ENCODE measurements at places on chromosomes 1 and 21.

DNA sequence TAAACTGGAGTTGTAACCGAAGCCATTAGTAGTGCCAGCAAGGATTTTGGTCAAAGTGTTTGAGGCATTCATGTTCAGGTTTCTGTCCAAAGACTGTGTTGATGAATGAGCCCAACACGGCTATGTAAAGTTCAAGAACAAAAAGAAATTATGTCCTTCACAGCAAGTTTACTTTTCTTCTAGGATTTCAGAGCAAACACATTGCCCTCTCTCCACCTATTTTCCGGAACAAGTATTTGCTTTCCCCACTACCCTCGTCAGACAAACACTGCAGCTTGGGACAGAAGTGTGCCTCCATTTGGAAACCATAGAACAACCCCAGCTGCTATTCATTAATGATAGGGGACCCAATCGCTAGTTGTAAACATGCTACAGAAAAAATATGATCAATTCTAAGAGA is 151.4 kb upstream of the C1orf105 start:
- H3K27me3 ChIP-seq, result no peaks in the 10 kb centered on the region
- peaks cover 11% of the 10 kb centered on the region for H3K4me1 ChIP-seq
- no peak for DNase-seq
- no peaks in the 10 kb centered on the region for H3K36me3 ChIP-seq
- no peak overlapping the region for H3K4me3 ChIP-seq

DNA sequence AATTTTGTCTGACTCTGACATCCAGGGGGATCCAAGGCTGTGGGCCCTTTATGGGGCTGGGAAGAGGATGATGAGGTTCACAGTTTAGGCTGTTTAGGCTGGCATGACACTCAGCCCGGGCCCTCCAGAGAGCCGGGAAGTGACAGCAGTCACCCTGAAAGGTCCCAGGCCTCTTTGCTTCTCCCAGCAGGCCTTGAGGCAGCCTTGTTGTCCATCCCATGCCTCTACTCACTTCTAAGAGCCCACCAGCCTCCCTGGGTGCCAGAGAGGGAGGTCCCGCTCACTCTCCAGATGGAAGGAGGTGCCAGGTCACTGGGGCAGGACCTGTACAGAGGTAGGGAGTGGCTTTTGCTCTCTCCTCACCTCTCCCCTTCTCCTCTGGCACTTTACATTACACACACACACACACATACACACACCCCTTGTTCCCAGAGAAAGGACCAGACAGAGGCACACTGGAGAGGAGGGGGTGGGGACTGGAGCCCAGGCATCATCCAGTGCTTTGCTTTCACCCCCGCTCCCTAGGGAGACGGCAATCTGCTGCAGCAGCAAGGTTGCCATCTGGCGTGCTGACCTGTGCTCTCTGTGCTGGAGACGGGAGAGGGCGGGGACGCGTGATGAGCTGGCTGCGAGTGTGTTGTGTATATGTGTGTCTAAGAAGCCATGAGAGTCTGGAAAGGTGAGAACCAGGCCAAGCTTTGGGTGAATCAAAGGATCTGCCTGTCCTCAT is 4.6 kb downstream of the KLHDC8A start:
- no peak for DNase-seq
- no peak overlapping the region for H3K27ac ChIP-seq
- H3K4me1 ChIP-seq, result peaks cover 11% of the 10 kb centered on the region
- no peaks in the 10 kb centered on the region for H3K36me3 ChIP-seq
- no peak overlapping the region for H3K4me3 ChIP-seq

DNA sequence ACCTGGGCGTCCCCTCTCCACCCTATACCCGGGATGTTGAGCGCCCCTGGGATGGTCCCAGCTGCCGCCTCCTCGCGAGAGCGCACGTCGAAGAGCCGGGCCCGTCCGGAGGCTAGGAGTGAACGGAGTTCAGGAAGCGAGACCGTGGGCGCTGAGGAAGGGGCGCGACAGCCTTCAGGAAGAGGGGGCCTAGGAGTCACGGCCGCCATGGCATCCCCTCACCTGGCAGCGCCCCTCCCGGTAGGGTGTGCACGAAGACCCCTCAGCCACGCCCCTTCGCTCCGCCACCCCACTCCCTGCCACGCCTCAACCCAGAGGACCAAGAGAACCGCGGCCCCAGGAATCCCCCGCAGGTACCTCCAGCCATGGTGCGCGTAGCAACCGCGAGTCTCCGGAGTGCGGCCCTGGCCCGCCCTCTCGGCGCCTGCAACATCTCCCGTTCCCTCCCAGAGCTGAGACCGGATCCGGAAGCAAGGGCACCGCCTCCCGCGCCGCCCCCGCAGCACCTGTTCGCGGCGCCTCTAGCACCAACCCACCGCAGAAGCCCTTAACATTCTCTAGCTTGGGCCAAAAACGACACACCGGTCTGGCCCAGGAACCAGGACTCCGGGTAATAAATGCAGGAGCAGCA is at the start of gene TSTD1:
TSTD1 (minus strand) TSS at position 442 of the 631 bp plus-strand sequence; CDS start at position 367, 75 bp downstream.
- H3K27me3 ChIP-seq, result no peaks in the 10 kb centered on the region
- H3K27ac ChIP-seq, result peak within 1 kb of the TSS; percentile 75
- no peak for DNase-seq

- no peaks in the 10 kb centered on the region for H3K4me1 ChIP-seq
- no peak overlapping the region for H3K27ac ChIP-seq
Measured at GRCh38 chr1:230248016-230248888, 177.9 kb downstream of the PGBD5 start.

GRCh38 chr1:7299329-7299799 is 471.7 kb upstream of the VAMP3 start:
- no peaks in the 10 kb centered on the region for H3K27me3 ChIP-seq
- no peak overlapping the region for H3K27ac ChIP-seq
- no peak overlapping the region for H3K4me3 ChIP-seq
- DNase-seq, result no peak
- no peaks in the 10 kb centered on the region for H3K36me3 ChIP-seq

DNA sequence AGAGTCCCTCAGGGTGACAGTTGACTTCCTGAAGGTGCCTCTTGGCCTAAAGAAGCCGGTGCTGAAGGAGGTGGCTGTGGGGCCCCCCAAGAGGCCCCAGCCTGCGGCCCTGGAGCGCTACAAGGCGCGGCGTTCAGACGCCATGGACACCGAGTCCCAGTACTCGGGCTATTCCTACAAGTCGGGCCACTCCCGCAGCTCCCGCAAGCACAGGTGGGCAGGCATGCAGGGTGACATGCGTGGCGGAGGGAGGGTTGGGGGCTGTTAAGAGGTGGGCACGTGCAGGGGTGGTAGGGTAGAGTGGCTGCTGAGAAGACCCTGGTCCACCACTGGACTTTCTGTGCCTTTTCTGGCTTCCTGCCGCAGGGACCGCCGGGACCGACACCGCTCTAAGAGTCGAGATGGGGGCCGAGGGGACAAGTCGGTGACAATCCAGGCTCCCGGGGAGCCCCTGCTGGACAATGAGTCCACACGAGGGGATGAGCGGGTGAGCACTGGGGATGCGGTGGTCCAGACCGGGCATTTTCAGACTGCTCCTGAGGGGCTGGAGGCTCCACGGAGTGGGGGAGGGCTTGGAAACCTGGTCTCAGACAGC is 15.4 kb downstream of the VANGL2 start:
- H3K27me3 ChIP-seq, result no peaks in the 10 kb centered on the region
- DNase-seq, result no peak
- peak overlapping the region; percentile 33 for H3K27ac ChIP-seq

- no peaks in the 10 kb centered on the region for H3K36me3 ChIP-seq
- DNase-seq, result no peak
- H3K27ac ChIP-seq, result no peak overlapping the region
- H3K27me3 ChIP-seq, result no peaks in the 10 kb centered on the region
- peaks cover under 1% of the 10 kb centered on the region for H3K4me1 ChIP-seq
Measured at GRCh38 chr1:47745715-47746609, 251.2 kb downstream of the TRABD2B start.

All from suprapubic skin (tissue), 4 donors.